Keratinocyte (primary cell): ENCODE measurements at places on chromosomes 1 and 21. TPM values are rescaled to one million over a fixed set of nuclear protein-coding genes. Genes with fewer than 3 reads are reported as not detected.

Gene SEMA4A
- 5.7 to 11.0 TPM (median 7.9 TPM) in 3 replicates for polyA plus RNA-seq

Gene ILDR2
- not detected in 3 replicates for polyA plus RNA-seq

Gene HJV
- 0.04 TPM in 1 of 3 replicates, not detected in the others for polyA plus RNA-seq

Gene ZC3H11A
- 60.0 to 83.4 TPM (median 78.1 TPM) in 3 replicates for polyA plus RNA-seq

Gene OR2T29
- polyA plus RNA-seq, result not detected in 3 replicates
